ENCODE measurements at places on chromosomes 16 and 17. TPM values are rescaled to one million over a fixed set of nuclear protein-coding genes. Genes with fewer than 3 reads are reported as not detected.

- DNase-seq, result no peak
Observed at GRCh38 chr17:47704736-47705135, 10.8 kb downstream of the TBKBP1 start.

DNA sequence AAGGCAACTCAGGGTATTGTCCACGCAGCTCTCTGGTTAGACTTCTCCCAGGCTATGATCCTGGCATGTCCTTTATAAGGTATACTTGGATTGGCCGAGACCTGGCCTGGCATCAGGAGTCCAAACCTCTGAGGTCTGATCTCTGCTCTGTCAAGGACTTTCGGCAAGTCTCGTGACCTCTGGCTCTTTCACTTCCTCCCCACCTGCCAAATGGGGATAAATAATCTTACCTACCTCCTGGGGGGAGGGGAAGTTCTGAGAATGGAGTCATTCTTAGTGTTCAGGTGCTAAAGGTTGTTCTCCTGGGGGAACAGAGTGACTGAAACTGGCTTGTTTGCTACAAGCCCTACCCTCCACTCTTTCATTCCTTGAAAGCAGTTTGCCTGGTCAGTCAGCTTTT, 7.6 kb downstream of the ATXN1L start:
- DNase-seq, result no peak

GRCh38 chr17:71530248-71530647, 590.6 kb upstream of the SOX9 start:
- DNase-seq, result no peak

HGS gene
- 122 TPM for total RNA-seq

GRCh38 chr16:18945233-18945632, 19.0 kb upstream of the SMG1 start:
- no peak for DNase-seq

TEKT5 gene
- total RNA-seq, result not detected
